ENCODE measurements at places on chromosomes 2 and 18. TPM values are rescaled to one million over a fixed set of nuclear protein-coding genes. Genes with fewer than 3 reads are reported as not detected.
A peak's percentile ranks its signal among the peaks of the same experiment; 100 is the strongest.

- DNase-seq = no peak
- no peak overlapping the region for H3K4me3 ChIP-seq
- peaks cover 18% of the 10 kb centered on the region for H3K27me3 ChIP-seq
- no peak overlapping the region for H3K27ac ChIP-seq
- H3K4me1 ChIP-seq = peaks cover 8% of the 10 kb centered on the region
These were observed 928 bp downstream of the GPR39 start for GRCh38 chr2:132417430-132418035.

Gene CCDC93
- total RNA-seq = 16.9 TPM

GRCh38 chr2:184272056-184272455, 326.3 kb upstream of the ZNF804A start:
- H3K36me3 ChIP-seq = no peaks in the 10 kb centered on the region
- H3K4me3 ChIP-seq = no peak overlapping the region
- H3K27ac ChIP-seq = no peak overlapping the region
- no peak for DNase-seq
- no peaks in the 10 kb centered on the region for H3K27me3 ChIP-seq
- H3K4me1 ChIP-seq = no peaks in the 10 kb centered on the region

- peaks cover 94% of the 10 kb centered on the region for H3K27me3 ChIP-seq
- no peaks in the 10 kb centered on the region for H3K36me3 ChIP-seq
- no peak overlapping the region for H3K27ac ChIP-seq
- H3K4me3 ChIP-seq = peak overlapping the region; percentile 32
These were observed 8.4 kb downstream of the PAX3 start for GRCh38 chr2:222290401-222290735.

- H3K4me3 ChIP-seq = no peak overlapping the region
- H3K36me3 ChIP-seq = no peaks in the 10 kb centered on the region
- H3K4me1 ChIP-seq = no peaks in the 10 kb centered on the region
- no peak overlapping the region for H3K27ac ChIP-seq
- H3K27me3 ChIP-seq = no peaks in the 10 kb centered on the region
These were observed 163.9 kb downstream of the DYSF start for GRCh38 chr2:71617266-71617665.

GRCh38 chr2:219572237-219573001, at the start of gene INHA:
Gene INHA (plus strand): TSS chr2:219572310. CDS start chr2:219572375, 65 bp downstream.
- H3K27ac ChIP-seq = peak within 1 kb of the TSS; percentile 38
- H3K4me1 ChIP-seq = peaks cover 34% of the 10 kb centered on the region
- H3K27me3 ChIP-seq = no peaks in the 10 kb centered on the region
- DNase-seq = no peak

Gene GPR75
- 4.1 TPM for total RNA-seq

DNA sequence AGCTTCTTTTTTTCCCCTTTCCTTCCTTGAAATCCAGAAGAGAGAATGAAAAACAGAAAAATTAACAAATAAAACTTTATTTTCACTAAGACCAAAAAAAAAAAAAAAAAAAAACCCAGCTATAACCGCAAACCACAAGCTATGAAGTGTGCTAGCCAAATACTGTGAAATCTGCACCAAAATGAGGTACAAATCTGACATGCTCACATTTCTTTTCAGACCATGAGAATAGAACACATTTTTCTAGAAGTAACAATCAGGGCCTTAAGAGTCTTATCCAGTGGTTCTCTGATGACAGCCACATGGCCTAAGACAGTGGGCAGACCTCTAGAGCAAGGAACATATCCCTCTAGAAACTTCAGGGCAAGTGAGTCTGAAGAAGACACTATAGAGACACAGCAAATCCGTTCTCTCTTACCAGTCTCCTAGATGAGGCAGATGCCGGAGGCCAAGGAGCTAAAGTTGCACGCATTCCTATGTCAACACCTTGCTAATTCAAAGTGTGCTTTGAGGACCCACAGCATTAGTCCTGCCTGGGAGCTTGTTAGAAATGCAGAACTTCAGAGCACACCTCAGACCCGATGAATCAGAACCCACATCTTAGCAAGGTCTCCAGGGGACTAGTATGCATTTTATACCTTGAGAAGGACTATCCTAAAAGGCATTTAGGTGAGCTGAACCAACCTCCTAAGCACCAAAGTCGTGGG, 317.1 kb downstream of the MYCN start:
- H3K27me3 ChIP-seq = no peaks in the 10 kb centered on the region
- DNase-seq = no peak
- H3K4me3 ChIP-seq = no peak overlapping the region
- H3K27ac ChIP-seq = no peak overlapping the region

DNA sequence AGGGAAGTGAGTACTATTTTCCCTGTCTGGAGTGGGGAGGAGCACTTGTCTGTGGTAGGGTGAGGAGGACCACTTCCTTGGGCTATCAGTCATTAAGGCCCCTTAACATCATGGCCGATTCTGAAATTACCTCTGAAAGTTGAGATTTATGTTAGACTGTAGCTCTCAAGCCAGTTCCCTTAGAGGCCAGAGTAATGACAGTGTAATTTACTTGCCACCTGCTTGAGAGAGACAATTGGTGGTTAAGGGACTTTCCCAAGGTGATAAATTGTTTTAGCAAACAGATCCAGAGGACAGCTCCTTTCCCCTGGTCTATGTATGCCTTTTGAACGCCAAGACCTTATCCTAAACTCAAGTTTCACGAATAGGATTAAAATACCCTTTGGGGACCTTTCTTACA, 56.1 kb downstream of the NEDD4L start:
- no peak for DNase-seq
- no peaks in the 10 kb centered on the region for H3K36me3 ChIP-seq
- H3K4me1 ChIP-seq = peaks cover 25% of the 10 kb centered on the region

Gene TMEM131
- total RNA-seq = 22.9 TPM

GRCh38 chr2:200306931-200307723, 634 bp downstream of the SPATS2L start:
- peak overlapping the region; percentile 75 for H3K4me3 ChIP-seq
- H3K36me3 ChIP-seq = no peaks in the 10 kb centered on the region
- DNase-seq = peak; percentile 60
- H3K4me1 ChIP-seq = peaks cover 25% of the 10 kb centered on the region
- H3K27me3 ChIP-seq = no peaks in the 10 kb centered on the region
- peak overlapping the region; percentile 71 for H3K27ac ChIP-seq

DNA sequence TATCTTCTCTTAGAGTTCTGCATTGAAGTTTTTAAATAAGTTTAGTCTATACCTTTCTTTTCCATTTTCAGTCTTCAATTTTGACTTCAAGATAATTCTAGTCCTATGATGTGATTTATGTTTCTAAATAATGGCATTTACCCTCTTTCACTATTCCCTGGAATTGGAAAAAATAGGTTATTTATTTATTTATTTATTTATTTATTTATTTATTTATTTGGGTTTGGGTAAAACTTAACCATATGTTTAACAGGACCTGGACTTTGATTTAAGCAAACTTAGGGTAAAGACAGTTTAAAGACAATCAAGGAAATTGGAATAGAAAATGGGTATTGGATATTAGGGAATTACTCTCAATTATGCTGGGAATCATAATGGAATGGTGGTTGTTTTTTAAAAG, 182.1 kb downstream of the RPIA start:
- no peak overlapping the region for H3K27ac ChIP-seq
- no peaks in the 10 kb centered on the region for H3K27me3 ChIP-seq
- no peaks in the 10 kb centered on the region for H3K36me3 ChIP-seq
- H3K4me3 ChIP-seq = no peak overlapping the region

GRCh38 chr2:216516730-216517350, 18.2 kb downstream of the RPL37A start:
- H3K4me3 ChIP-seq = no peak overlapping the region
- H3K4me1 ChIP-seq = no peaks in the 10 kb centered on the region
- no peaks in the 10 kb centered on the region for H3K27me3 ChIP-seq
- no peak for DNase-seq
- no peak overlapping the region for H3K27ac ChIP-seq

Gene POTEC
- 0.07 TPM for total RNA-seq

Gene TRABD2A
- 18.6 TPM for total RNA-seq

Gene AFF3
- total RNA-seq = 3.0 TPM

Gene CFAP65
- 0.13 TPM for total RNA-seq

Gene GKN2
- total RNA-seq = not detected

GRCh38 chr2:159185401-159186130, 100.9 kb downstream of the WDSUB1 start:
- no peak overlapping the region for H3K4me3 ChIP-seq
- no peaks in the 10 kb centered on the region for H3K36me3 ChIP-seq
- H3K4me1 ChIP-seq = no peaks in the 10 kb centered on the region

Gene FIGLA
- total RNA-seq = not detected

DNA sequence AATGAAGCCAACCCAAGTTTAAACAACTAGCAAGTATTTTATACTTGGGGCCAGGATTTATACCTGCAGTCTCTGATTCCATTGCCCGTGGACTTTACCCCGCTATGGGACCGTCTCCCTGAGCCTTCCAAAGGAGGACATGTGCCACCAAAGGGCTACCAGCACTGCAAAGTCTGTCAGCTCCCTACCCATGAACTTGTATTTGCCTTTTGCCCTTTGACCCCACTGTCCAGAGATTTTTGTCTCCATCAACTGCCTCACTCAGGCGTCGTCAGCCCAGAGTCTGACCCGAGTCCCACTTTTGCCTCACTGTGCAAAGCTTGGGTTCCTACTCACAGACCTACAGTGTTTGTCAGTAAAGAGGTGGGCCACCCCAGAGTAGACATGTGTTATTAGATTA, 40.6 kb downstream of the B3GNT2 start:
- H3K4me3 ChIP-seq = no peak overlapping the region
- H3K27me3 ChIP-seq = no peaks in the 10 kb centered on the region
- H3K27ac ChIP-seq = no peak overlapping the region

Gene POTEJ
- not detected for total RNA-seq

GRCh38 chr2:109694190-109694589, 80.0 kb downstream of the SOWAHC start:
- no peak overlapping the region for H3K4me3 ChIP-seq
- no peaks in the 10 kb centered on the region for H3K4me1 ChIP-seq
- no peaks in the 10 kb centered on the region for H3K27me3 ChIP-seq

Gene ADD2
- 170 TPM for total RNA-seq

DNA sequence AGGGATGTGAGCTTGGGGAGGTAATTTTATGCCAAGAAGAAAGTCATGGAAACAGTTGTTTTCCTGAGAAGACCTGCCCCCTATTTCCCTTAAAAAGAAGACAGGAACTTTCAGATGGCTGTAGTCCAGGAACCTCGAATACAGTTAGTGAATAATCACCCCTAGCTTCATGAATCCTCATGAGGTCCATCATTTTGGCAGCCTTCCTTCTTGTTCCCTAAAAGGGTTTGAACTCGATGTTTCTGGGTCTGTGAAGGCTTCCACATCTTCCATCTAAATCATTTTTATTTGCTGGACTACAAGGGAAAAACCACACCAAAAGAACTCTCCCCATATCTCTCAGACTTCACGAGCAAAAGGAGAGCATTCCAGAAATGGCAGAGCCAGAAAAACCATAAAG, 290.8 kb downstream of the SLC4A3 start:
- no peaks in the 10 kb centered on the region for H3K4me1 ChIP-seq
- DNase-seq = no peak
- no peaks in the 10 kb centered on the region for H3K27me3 ChIP-seq
- no peak overlapping the region for H3K27ac ChIP-seq
- no peaks in the 10 kb centered on the region for H3K36me3 ChIP-seq

Gene CCL20
- not detected for total RNA-seq

Gene OSBPL6
- total RNA-seq = 7.2 TPM
